Keratinocyte (primary cell): ENCODE measurements at places on chromosomes 2 and 18.

DNA sequence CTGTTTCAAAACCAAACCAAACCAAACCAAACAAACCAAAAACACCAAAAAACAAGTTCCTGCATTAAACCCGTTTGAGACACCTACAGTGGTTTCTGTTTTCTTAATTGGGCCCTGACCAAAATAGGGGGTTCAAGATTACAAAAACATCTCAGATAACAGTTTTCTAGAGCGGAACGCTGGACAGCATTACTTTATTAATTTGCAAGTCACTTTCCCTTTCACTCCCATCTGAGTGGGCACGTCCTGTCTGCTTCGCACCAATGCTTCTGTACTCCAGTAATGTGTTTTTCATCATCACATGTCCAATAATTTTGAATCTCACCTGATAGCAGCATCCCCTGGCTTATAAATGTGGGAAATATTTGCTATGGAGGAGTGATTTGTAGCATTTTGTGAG lies 11.7 kb upstream of the MYO1B start:
- no peak for DNase-seq

GRCh38 chr2:151668737-151669136 lies 65.5 kb downstream of the NEB start:
- DNase-seq = no peak

DNA sequence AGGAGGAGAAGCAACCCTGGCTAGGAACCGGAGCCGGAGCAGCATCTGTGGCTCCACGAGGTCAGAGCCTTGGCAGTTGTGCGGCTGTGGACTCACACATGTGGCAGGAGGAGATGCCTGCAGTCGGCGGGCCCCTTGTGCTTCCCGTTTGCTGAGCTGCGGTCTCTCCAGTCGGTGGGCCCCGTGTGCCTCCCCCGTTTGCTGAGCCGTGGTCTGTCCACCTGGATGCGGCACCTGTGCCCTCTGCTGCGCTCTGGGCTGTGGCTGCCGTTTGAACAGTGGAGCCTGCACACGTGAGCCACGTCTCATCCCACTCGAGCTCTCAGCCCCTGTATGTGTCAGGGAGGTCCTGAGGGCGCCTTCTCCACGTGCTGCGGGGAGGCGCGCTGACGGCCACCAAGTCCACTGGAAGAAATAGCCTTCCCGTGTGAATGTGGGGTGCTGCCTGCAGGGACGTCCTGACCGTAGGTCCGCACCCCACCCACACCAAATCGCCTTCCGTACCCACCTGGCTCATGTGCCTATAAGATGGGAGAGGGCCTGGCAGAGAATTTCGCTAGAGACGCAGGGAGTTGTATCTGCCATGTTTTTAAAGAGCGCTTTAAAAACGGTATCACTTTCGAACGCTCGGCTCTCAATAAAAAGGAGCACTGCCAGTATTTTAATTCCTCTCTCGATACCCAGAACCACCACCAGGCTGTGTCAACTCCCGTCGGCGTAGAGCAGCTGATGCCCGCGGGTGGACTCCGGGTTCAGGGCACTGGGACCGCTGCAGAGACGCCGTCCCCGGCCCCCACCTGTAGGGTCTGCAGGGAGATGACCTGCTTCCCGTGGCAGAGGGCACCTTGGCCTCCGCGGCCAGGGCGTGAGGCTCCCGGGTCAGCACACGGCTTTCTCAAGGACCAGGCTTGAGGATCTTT lies 117.0 kb downstream of the NFATC1 start:
- no peak for DNase-seq

GRCh38 chr2:160345071-160345764 lies 145.1 kb upstream of the ITGB6 start:
- DNase-seq = no peak

GRCh38 chr18:5900262-5900661 lies 4.9 kb upstream of the TMEM200C start:
- no peak for DNase-seq

- DNase-seq = peak; percentile 7
These were observed 228.1 kb upstream of the PXDN start for GRCh38 chr2:1972422-1972821.

DNA sequence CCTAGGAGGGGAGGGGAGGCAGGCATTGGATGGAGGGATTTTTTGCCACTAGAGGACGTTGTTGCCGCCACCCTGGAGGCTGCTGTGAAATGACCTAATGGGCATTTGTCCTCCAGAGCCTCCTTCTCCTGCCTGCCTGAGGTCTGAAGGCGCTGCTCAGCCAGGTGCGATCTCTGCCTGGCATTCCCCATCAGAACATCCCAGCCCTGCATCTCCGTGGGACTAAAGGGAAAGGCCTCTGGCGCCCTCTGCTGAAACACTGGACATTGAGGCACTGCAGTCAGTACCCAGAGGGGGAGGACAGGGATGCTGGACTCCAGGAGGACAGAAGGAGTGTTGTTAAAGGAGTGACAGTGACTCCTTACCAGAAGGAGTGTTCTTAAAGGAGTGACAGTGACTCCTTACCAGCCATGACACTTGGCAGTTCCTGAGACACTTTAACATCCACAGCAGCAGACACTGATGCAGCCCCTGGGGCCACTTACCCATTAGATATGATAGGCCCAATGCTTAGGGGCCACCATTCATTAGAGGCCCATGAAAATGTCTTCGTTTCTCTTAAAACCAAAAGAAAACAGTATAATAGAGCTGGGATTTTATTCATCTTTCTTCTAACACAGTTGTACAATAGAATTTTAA lies 17.0 kb downstream of the THNSL2 start:
- DNase-seq = no peak

- DNase-seq = no peak
These were observed 4.0 kb upstream of the INHBB start for GRCh38 chr2:120341977-120342376.

DNA sequence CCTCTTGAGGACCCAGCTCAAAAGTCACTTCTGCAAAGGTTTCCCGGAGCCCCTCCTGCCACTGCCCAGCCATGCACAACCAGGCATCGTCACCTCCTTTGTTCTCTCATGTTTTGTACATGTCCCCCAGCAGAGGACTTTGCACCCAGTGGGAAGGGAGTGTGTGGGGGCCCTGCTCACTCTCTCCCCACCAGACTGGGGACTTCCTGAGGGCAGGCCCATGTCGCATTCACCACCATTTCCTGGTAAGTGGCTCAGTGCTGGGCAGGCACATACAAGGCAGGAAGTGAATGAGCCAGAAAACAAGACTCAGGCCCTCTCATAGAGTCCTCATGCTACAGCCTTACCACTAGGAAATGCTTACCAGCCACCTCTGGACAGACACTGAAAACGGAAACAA lies 18.9 kb downstream of the MRPL35 start:
- DNase-seq = no peak

DNA sequence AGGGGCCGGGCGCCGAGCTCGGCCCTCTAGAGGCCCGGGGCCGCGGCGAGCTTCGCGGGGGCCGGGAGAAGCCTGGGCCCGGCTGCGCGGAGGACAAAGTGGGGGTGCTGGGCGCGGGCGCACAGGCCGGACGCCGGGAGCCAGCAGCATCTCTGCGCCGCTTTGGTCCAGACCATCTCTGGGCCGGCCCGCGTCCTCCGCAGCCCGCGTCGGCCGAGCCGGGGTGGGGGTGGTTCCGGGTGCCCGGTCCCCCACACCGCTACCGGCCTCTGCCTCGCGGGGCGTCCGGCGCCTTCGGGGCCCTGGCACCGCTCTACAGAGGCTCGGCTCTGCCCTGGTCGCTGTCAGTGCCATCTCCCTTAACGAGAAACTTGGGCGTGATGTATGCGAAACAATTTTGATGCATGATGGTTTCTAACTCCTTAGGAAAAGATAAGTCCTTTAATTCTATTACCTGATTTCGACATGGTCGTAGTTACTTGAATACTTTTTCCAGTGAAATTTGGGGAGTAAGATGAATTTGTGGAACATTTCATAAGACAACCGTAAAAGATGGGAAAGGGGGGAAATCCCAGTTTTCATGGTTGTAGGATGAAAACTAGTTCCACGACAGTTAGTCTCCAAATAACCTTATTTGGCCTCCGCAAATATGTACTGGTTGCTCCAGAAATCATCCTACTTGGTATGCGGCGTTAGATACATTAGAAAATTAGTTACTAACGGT lies 562 bp downstream of the TWSG1 start:
- no peak for DNase-seq

DNA sequence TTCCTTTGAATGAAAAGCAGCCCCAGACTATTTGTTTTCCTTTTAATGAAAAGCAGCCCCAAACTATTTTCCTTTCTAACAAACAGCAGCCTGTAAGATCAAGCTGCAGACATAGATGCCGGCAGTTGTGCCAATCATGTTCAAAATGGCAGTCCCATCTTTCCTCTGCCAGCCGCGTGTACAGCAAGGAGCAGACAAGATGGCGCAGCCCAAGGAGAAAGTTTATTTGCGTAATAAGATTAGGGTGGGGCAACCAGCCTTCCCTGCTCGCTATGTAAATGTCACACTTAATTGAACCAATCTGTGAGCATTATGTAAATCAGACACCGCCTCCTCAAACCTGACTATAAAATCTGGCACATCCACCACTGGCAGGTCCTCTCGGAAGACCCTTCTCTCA lies 226.0 kb downstream of the TGIF1 start:
- no peak for DNase-seq

DNA sequence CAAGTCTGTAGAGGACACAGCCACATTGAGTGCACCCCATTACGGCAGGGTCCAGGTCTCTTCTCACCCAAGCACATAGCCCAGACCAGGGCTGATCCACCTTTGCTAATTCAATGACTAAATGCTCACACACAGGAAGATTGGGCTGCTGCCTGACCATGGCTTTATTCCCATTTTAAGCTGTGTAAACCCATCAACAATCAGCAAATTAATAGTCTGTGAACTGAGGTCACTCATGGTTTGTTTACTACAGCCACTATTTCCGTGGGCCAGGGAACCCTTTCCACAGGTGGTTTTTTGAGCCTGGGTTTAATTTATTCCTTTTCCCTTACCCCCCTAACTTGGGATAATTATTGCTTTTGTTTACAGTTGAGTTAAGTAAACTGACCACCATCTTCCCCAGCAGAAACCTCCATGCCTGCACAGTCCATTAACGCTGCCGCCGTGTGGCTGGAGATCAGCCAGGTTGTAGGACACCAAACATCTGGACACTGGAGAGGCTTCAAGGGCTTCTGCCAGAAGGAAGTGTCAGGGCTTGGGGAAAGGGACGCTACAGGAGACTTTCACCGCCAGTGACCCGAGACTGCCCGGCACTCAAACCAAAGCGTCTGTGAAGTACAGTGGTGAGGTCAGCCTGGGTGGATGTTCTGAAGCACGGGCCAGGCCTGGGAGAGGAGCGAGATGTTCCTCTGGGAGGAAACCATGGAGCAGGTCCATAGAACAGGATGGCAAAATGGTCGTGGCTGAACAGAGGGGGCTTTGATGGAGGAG lies 282.9 kb downstream of the DYSF start:
- DNase-seq = no peak

GRCh38 chr18:56987236-56987635 lies 159.7 kb upstream of the BOD1L2 start:
- no peak for DNase-seq

DNA sequence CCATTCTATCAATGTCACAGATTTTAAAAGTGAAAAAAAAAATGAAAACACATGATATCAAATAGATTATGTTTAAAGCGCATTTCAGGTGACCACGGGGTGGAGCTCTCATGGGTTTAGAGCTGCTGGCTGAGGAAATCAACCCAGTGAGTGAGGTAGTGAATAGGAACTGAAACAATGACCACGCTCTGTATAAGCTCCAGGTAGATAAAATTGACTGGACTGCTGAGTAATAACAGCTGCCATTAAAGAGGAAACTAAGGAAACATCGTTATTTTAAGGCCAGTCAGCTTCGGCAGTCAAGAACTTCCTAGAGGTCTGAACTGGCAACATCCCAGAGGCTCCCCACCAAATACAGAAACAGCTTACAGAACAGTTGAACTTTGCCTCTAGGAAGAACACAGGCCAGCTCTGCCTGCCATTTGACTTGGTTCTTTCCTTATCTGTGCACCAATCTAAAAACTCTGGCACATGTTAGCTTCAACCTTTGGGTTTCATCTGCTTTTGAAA lies 185.9 kb downstream of the PDE1A start:
- no peak for DNase-seq

DNA sequence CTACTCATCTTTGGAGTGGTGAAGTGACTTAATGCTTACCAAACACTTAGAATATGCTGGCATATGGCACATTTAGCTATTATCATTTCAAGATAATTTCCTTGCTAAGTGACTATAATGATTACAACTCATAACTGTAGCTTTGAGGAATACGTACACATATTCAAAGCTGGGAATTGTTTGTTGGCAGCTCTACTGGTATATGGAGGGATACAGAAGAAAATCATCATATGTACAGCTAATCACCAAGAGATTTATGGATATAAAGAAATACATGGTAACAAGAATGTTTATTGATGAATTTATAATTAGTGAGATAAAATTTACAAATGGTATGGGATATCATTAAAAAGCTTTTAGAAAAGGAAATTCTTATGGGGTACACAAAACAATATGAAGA lies 207.2 kb downstream of the GALNT13 start:
- no peak for DNase-seq

- no peak for DNase-seq
These were observed 16.2 kb downstream of the SETBP1 start for GRCh38 chr18:44696892-44697291.

- DNase-seq = no peak
These were observed 142.2 kb downstream of the PKP4 start for GRCh38 chr2:158598862-158599517.

- no peak for DNase-seq
These were observed 140.4 kb downstream of the KCTD1 start for GRCh38 chr18:26407736-26408601.

GRCh38 chr2:30871440-30871839 lies 64.2 kb upstream of the CAPN13 start:
- DNase-seq = no peak

- DNase-seq = no peak
These were observed 22.3 kb upstream of the VPS4B start for GRCh38 chr18:63444580-63444979.

GRCh38 chr2:152790883-152791282 lies 72.5 kb downstream of the ARL6IP6 start:
- DNase-seq = no peak

DNA sequence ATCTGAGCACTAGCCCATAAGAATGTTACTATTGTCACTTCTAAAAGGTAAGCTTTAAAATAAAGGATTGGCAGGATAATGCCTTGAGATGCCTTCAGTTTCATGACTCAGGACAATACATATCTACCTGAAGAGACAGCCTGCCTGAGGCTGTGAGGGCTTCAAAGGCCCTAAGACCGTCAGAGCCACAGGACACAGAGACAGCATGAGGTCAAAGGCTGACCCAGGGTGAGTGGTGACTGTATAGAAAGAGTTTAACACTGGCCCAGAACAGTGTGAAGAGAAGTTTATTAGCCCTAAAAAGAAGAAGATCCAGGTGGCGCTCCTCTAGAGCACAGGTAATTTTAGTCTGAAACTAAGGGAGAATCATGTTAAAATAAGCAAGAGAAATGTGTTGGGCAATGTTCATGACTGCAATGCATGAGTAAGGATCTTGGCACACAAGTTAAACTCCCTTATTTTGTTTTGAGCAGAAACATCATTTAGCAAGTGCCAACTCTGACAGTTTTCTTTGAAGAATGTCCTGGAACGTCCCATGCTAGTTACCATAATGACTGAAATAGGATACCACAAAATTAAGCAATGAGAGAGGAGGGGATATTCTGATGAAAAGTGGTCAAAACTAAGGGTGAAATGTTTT lies 78.1 kb upstream of the FAM110C start:
- no peak for DNase-seq
